ENCODE measurements at places on chromosomes 7 and 10.

- no peak for DNase-seq
These were observed 34.6 kb downstream of the IFT22 start for GRCh38 chr7:101287032-101287431.

GRCh38 chr10:43679509-43679908 lies 30.8 kb upstream of the ZNF32 start:
- peak; percentile 44 for DNase-seq

- no peak for DNase-seq
These were observed 265.0 kb downstream of the CAMK1D start for GRCh38 chr10:12614177-12614995.

DNA sequence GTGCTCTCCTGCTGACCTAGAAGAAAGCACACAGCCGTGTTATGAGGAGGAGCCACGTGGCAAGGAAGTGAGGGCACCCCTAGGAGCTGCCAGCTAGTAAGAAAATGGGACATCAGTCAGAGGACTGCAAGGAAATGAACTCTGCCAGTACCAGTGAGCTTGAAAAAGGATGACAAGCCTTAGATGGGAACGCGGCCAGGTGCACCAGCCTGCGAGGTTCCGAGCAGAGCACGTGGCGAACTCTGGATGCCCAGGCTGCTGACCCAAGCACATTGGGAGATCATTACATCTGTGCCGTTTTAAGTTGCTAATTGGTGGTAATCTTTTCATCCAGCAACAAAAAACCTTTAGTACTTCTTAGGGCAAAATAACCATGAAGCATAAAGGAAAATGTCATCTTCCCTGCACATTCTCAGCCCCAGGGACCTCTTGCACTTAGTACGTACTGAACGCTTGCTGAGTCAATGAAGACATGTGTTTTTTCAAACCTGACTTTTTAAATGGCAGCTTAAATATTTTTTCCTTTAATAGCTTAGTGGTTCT lies 69.4 kb downstream of the AMZ1 start:
- DNase-seq: peak; percentile 38

DNA sequence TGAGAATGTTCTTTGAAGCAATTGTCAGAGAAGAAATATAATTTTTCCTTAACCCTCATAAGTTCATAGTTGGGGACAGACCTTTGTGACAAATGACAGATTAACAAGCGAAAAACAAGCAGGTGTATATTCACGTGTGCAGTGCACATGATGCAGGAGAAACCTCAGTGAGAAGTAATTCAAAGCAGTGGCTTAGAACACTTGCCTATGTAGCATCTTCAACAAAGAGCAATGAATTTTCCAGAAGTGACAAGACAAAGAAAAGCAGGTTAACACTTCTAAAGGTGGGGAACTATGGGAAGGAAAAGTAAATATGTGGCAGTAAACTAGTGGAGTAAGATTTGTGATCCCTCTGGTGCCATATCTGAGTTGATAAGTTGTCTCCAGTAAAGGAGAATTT lies 65.8 kb downstream of the MCU start:
- no peak for DNase-seq

- no peak for DNase-seq
These were observed 115.4 kb downstream of the CABCOCO1 start for GRCh38 chr10:61778137-61778536.

- DNase-seq: no peak
These were observed 3.1 kb downstream of the AHCYL2 start for GRCh38 chr7:129227646-129228578.

DNA sequence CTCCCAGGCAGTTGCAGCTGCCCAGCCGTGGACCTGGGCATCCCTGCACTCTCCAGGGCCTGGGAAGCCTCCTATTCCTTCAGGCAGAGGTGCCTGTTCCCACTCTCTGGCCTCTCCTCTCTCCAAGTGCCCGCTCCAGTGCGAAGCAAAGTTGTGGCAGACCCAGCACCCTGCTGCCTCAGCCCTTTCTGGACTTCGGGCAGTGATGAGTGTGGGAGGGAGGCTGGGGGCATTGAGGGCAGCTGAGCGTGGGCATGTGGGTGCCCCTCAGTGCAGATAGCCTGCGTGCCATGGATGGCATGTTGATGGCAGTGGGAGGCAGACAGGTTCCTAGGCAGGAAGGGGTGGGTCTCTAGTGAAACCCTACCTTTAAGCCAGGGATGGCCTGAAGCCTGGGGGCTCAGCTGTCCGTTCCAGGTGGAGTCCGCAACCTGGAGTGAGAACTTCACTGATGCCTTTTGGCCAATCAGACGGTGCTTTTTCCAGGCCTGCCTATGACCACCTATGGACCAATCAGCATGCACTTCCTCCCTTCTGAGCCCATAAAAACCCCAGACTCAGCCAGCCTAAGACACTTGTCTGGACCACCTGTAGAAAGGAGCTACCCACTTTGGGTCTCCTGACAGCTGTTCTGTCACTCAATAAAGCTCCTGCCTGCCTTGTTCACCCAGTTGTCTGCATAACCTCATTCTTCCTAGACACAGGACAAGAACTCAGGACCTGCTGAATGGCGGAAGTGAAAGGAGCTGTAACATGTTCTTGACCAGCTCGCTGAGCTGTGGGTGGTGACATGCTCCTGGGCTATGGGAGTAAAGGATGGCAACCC lies 26.1 kb downstream of the SVIL start:
- DNase-seq: no peak

DNA sequence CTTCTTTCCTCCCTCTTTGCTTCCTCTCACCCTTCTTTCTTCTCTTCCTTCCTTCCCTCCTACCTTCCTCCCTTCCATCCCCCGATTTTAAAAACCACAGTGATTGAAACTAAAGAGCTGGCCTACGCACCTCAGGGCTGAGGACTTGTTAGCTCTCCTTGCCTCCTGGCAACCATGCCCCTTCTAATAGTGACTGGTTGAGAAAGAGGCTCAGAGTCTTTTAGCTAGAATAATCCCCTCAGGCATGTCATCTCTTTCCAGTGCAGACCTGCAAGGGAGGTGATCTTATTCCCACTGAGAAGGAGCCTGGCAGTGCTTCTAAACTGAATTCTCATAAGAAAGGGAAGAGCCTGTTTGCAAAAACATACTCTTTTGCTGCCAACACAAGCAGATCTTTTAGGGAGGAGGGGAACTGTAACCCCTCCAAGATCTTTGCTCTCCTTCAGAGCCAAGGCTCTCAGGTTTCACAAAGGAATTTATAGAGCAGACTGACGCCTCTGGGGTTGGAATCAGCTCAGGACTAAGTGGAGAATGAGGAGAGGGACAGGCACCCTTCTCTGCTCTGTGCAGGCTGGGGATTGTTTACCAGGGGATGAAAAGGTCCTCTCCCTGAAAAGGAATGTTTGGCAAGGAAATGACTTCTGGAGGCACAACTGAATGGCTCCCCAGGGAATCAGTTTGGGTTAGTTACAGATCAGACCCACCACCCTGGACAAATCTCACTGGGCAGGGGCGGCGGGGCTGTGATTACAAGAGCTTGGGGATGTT lies 9.4 kb upstream of the ANKRD1 start:
- no peak for DNase-seq

- peak; percentile 26 for DNase-seq
These were observed 12.4 kb downstream of the CPA5 start for GRCh38 chr7:130356876-130357611.

GRCh38 chr10:124003871-124004662 lies 89.3 kb downstream of the CHST15 start:
- DNase-seq: no peak

- DNase-seq: peak; percentile 63
These were observed 3.3 kb upstream of the SHH start for GRCh38 chr7:155815332-155816191.

DNA sequence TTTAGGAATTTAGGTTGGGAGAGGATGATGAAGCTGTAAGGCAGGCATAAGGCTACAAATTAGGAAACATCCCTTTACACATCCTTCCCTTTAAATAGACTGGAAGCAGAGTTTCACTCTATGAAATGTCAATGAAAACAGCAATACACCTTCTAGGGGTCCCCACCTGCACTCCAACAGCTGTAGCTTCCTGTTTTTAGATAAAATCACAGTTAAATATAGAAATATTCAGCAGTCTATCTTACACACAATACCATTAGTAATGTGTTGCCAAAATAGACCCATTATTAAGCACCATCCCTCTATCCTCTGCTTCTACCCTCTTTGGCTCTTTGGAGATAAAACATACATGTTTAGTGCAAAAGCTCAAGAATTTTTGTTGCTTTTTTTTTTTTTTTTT lies 237.4 kb downstream of the PCLO start:
- no peak for DNase-seq

DNA sequence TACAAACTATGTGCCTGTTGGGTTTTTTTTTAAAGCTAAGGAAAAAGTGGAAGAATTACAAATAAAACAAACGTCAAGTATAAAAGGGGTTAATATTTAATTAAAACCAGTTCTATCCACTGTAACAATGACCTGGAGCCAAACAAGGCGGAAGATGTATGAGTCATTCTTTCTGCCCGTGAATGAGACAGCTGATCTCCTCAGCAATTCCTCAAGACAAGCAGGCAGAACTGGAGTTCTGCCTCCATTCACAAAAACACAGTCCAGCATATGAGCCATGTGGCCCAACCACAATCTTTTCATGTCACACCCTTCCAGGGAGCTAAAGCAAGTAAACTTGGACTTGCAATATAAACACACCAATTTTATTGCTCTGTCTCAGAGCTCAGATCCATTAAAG lies 8.4 kb downstream of the ETV1 start:
- DNase-seq: peak; percentile 63

GRCh38 chr10:6023661-6024333 lies 38.4 kb downstream of the IL2RA start:
- DNase-seq: no peak

GRCh38 chr7:2726316-2727018 lies 38.5 kb downstream of the AMZ1 start:
- no peak for DNase-seq

GRCh38 chr7:22027475-22027874 lies 81.8 kb upstream of the CDCA7L start:
- DNase-seq: no peak

DNA sequence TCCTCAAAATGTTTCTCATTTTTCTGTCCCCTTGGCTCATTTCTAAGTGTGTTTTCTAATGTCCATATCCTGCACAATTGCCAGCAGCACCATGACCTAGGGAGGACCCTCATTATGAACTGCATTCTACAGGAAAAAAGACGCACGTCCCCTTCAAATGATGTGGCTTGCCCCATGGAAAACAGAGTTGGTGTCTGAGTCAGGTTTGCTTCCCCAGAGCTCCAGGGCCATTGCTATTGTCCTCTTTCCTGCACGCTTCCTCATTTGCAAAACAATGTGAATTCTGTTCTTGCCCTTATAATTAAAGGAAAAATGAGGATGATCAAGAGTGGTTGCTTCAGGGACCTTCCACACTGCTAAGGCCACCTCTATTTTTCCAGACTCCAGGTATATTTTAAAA lies 14.7 kb upstream of the ASB4 start:
- no peak for DNase-seq

DNA sequence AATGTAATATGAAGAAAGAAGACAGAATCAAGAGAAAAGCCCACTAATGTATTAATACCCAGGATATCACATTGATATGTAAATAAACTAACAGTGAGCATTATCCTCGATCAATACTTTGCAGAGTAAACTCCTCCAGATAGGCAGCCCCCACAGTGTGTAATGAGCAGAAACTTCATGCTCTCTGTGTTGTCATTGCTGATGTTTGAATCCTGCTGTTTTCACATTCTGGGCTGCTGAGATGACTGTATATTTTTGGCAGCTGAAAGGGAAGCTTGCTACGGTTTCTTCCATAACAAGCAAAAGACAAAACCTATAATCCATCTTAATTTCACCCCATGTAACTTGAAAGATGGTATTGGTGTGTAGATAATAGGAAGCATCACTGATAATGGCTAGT lies 15.3 kb upstream of the THSD7A start:
- no peak for DNase-seq

GRCh38 chr7:105205592-105206237 lies 183.0 kb downstream of the SRPK2 start:
- DNase-seq: no peak

- no peak for DNase-seq
These were observed 87.3 kb upstream of the PLXDC2 start for GRCh38 chr10:19728964-19729363.

- no peak for DNase-seq
These were observed 2.8 kb downstream of the MMP21 start for GRCh38 chr10:125772864-125773180.

- no peak for DNase-seq
These were observed 429.0 kb downstream of the ETV1 start for GRCh38 chr7:13560441-13560840.

DNA sequence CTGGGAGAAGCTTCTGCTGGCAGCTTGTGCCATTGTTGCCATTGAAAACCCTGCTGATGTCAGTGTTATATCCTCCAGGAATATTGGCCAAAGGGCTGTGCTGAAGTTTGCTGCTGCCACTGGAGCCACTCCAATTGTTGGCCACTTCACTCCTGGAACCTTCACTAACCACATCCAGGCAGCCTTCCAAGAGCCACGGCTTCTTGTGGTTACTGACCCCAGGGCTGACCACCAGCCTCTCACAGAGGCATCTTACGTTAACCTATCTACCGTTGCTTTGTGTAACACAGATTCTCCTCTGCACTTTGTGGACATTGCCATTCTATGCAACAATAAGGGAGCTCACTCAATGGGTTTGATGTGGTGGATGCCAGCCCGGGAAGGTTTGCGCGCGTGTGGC lies 220.7 kb downstream of the ADK start:
- no peak for DNase-seq

GRCh38 chr10:78319371-78319770 lies 285.7 kb downstream of the RPS24 start:
- no peak for DNase-seq

DNA sequence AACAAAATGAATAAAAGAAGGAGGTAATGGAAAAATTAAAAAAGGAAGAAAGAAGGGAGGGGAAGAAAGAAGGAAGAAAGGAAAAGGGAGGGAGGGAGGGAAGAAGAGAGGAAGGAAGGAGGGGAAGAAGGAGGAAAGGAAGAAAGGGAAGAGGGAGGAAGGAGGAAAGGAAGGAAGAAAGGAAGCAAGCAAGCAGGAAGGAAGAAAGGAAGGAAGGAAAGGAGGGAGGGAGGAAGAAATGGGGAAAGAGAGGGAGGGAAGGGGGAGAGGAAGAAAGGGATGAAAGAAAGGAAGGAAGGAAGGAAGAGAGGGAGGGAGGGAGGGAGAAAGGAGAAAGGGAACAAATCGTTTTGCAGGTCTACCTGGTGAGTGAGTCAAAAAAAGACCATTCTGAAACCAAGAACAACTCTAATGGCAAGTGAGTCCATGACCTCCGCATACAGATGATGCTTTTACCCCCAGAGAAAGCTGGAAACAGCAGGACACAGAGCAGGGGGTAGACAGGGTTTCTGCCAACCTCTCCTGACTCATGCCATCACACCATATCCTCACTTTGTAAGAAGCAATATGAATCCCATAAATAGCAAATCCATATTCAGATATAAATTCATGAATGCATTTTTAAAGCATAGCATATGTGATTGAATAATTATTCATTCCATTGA lies 1112.9 kb upstream of the AUTS2 start:
- DNase-seq: no peak

DNA sequence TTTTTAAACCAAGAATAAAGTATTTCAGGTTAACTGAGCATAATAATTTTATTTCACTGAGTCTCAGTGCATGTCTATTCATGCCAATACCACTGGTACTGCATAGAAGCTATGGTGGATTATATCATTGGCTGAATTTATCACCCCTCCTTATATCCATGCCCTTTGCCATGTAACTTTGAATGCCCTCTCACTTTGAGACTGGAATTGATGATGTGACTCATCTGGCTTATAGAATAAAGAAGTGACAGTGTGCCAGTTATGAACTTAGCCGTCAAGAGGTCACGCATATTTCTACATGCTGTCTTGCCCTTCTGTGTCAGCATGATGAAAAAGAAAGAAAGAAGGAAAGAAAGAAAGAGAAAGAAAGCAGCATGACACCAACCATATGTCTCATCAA lies 20.7 kb upstream of the ABLIM1 start:
- no peak for DNase-seq

All from transverse colon (tissue), 4 donors.